Right lung (tissue), 10 donors: ENCODE measurements at places on chromosomes 5 and 9. TPM values are rescaled to one million over a fixed set of nuclear protein-coding genes. Genes with fewer than 3 reads are reported as not detected.

GRCh38 chr5:34585601-34586104 is 70.5 kb upstream of the RAI14 start:
- no peak for DNase-seq

ANKRD31 gene
- 0.28 TPM for polyA plus RNA-seq

ECSCR gene
- polyA plus RNA-seq = 71.0 TPM

TAF11L12 gene
- not detected for polyA plus RNA-seq

DNA sequence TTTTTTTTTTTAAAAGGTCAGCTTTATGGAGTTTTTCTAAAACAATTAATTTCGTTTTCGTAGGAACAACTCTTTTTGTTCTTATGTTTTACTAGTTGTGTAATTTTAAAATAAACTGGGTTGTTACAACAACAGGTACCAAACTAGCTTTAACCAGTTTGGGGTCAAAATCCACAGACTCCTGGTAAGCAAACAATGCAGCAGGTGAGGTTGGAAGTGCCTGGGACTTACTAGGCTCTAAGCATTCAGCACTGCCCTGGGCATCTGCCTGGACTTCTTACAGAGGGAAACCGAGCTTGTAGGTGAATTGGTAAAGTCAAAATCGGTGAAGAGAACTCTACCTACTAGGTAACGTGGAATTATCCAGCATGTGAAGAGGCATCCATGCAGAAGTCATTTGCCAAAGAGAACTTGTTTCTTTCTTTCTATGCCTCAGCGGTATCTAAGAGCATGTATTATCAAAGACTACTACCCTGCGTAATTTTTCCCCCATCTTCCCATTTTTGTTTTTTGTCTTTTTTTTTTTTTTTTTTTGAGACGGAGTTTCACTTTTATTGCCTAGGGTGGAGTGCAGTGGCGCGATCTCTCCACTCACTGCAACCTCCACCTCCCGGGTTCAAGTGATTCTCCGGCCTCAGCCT is 145.4 kb downstream of the KCTD16 start:
- DNase-seq = no peak

DNA sequence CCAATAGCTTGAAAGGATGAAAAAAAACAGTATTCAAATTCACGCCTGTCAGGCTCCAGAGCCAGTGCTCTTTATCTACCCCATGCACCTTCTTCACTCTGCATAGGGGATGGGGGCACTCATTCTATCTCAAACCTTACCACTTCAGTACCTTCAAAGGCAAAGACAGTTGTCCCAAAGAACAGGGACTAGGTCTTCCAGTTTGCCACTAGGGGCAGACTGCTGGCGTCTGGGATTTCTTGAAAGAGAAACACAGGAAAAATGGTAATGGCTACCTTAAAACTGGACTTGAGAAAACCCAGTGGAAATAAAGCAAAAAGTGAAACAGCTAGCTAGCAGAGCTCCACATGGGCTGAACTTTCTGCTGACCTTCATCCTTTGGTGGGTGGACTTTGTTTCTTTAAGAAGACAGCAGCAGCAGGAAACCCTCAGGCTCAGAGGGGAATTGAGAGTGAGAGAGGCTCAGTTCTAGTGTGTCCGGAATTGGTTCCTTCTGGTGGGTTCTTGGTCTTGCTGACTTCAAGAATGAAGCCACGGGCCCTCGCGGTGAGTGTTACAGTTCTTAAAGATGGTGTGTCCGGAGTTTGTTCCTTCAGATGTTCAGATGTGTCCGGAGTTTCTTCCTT is 41.0 kb upstream of the SLC36A1 start:
- DNase-seq = no peak

DNA sequence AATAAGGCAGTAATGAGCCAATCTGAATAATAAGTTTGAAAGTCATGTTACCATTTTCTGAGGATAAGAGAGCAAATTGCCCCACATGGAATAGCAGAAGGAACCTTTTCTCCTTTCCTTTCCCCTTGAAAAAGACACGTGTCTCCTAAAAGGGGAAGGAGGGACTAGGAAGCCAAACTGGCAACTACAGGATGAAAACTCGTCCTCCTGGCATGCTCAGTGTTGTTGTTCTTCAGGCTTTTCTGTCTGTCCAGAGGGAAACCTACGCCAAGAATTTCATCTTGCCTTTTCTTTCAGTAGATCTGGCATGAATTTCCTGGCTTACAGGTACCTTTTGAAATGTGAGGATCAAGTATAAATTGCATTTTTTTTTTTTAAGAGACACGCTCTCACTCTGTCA is 355.9 kb upstream of the TLE4 start:
- DNase-seq = no peak
